ENCODE measurements at places on chromosomes 12 and 14. TPM values are rescaled to one million over a fixed set of nuclear protein-coding genes. Genes with fewer than 3 reads are reported as not detected.

GRCh38 chr14:73744874-73745529, 30.8 kb upstream of the PNMA1 start:
- H3K36me3 ChIP-seq = peaks cover 31% of the 10 kb centered on the region
- H3K27me3 ChIP-seq = no peaks in the 10 kb centered on the region
- peak overlapping the region; percentile 94 for H3K27ac ChIP-seq
- peak overlapping the region; percentile 45 for H3K4me3 ChIP-seq

Gene ANKRD33
- total RNA-seq = not detected

Gene CCDC196
- total RNA-seq = not detected

Gene SLC10A1
- total RNA-seq = not detected

DNA sequence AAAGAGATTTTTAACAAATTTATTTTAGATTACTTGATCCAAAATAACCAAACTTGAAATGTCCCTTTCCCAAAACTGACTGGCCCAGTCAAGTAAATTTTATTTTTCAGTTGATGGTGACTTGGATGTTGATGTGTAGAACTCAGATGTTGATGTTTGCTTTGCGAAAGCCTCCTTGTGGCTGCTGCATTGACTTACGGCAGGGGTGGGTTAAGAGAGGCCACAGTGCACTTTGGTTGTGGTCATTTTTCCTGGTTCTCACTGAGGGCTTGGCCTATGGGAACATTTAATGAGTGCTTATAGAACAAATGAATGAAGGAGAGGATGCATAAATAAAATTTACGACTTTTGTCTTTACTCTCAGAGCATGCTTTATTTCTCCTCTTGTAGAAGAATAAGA, 52.6 kb downstream of the SLCO1B3 start:
- DNase-seq = no peak
- no peak overlapping the region for H3K4me3 ChIP-seq
- peaks cover 25% of the 10 kb centered on the region for H3K36me3 ChIP-seq
- no peaks in the 10 kb centered on the region for H3K4me1 ChIP-seq
- H3K27me3 ChIP-seq = no peaks in the 10 kb centered on the region

- H3K36me3 ChIP-seq = peaks cover 25% of the 10 kb centered on the region
- H3K4me1 ChIP-seq = peaks cover under 1% of the 10 kb centered on the region
- H3K27ac ChIP-seq = no peak overlapping the region
- no peak overlapping the region for H3K4me3 ChIP-seq
Measured at GRCh38 chr14:91310606-91311283, 66.2 kb upstream of the GPR68 start.

Gene MFAP5
- not detected for total RNA-seq

- H3K4me3 ChIP-seq = no peak overlapping the region
- no peak overlapping the region for H3K27ac ChIP-seq
- no peaks in the 10 kb centered on the region for H3K36me3 ChIP-seq
- no peaks in the 10 kb centered on the region for H3K27me3 ChIP-seq
- no peak for DNase-seq
- no peaks in the 10 kb centered on the region for H3K4me1 ChIP-seq
Measured at GRCh38 chr14:27366596-27366995, 768.8 kb upstream of the NOVA1 start.

DNA sequence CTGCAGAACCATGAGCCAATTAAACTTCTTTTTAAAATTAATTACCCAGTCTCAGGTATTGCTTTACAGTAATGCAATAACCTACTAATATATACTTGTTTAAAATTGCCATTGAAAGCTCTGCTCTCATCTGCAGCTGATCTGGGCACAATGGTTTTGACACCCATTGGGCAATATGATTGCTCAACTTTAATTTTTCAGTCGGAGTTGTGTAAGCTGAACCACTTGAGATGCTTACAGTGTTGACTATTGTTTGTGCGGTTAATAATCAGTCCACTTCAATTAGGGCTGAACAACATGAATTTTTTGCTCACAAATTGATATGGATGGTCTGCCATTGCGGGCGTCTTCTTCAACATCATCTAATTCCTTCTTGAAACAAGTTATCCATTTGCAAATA, 18.0 kb upstream of the OR4K5 start:
- H3K27me3 ChIP-seq = no peaks in the 10 kb centered on the region
- DNase-seq = no peak
- no peaks in the 10 kb centered on the region for H3K4me1 ChIP-seq
- H3K27ac ChIP-seq = no peak overlapping the region

Gene AP5M1
- 34.2 TPM for total RNA-seq

GRCh38 chr12:90936230-90937005, 18.6 kb downstream of the CCER1 start:
- peaks cover 4% of the 10 kb centered on the region for H3K36me3 ChIP-seq
- H3K4me3 ChIP-seq = no peak overlapping the region
- no peaks in the 10 kb centered on the region for H3K27me3 ChIP-seq
- H3K27ac ChIP-seq = no peak overlapping the region

Gene SLC6A15
- not detected for total RNA-seq
